ENCODE measurements at places on chromosomes 3 and 15.
A peak's percentile ranks its signal among the peaks of the same experiment; 100 is the strongest.

GRCh38 chr3:156218353-156218744 lies 98.0 kb downstream of the KCNAB1 start:
- no peak for DNase-seq

DNA sequence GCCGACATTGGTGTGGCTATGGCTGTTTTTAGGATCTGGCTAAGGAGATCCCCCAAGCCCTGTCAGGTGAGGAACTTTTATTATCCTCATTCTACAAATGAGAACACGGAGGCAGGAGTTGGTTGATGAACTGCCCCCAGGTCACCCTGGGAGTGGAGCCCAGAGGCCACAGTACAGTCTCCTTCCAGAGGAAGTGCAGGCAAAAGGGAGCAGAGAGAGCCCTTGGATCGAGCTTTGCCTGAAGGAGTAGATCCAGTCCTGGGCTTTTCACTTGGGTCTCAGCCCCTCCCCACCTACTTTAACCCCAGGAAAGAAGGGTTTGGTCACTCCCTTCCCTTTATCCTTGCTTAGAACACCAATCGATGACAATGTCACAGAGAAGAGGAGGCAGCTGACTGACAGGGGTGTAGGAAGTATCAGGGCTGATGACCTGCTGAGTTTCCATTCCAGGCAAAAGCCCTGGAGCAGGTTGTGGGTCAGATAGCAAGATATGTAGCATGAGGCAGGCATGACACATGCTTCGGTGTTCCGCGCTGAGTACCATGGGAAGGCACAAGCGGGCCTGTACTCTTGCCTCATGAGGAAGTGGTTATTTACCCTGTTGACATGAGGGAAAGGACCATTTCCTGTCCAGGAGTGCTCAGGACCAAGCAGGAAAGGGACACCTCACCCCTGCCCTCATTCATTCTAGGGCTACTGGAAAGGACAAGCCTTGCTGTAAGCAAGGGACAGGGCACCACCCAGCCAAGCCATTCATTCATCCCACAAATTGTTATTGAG lies 5.8 kb upstream of the PLA2G4D start:
- DNase-seq: no peak

- DNase-seq: no peak
Observed at GRCh38 chr3:71441925-71442651, 141.4 kb downstream of the FOXP1 start.

- no peak for DNase-seq
Observed at GRCh38 chr3:111589303-111590142, 5.6 kb downstream of the ZBED2 start.

GRCh38 chr15:39167164-39168058 lies 413.5 kb upstream of the THBS1 start:
- no peak for DNase-seq

DNA sequence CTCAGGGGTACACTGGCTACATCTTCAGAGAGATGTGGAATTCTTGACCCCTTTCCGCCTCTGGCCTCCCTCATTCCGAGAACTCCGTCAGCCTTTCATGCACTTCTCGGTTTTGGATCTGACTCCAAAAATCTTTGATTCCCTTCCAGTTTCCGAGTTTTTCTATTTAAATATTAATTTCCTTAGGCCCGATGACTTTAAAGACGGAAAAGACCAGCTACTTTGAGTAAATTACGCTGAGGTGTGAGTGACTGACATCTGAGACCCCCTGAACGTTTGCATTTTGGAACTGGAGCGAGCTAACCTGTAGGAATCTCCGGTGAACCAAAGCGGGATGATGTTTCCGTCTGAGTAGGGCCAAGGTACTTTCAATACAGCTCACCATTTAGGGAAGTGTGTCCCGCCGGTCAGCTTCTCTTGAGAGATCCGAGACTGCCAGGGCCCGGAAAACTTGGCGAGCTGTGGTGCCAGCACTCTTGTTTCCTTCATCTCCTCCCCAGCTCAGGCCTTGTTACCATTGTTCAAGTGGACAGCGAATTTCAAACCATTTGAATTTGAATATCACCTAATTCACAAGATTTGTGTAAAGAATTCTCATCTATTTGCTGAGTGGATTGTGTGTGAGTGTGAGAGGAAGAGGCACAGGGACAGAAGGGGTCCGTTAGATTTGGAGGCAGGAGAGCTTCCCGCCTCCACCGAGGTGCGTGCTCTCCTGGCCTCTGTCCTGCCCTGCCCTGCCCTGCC lies 5.4 kb downstream of the SOX14 start:
- DNase-seq: no peak

DNA sequence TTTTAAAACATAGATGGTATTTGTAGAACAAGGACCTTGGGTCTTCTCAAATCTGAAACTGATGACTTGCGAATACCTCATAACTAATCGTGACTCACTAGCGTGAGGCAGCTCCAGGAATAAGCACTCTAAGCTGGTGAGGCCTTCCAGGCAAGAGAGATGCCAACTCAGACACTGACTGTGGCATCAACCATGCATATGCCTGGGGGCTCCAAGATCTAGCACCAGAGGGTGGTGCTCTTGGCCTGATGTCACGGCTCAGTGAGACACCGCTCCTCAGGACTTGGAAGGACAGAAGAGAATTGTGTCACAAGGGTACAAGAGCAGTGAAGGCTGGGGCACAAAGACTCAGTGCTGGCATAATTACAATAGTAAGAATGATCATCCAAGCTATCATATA lies 125.0 kb upstream of the TRIM42 start:
- no peak for DNase-seq

GRCh38 chr15:50143255-50143860 lies 24.3 kb upstream of the ATP8B4 start:
- no peak for DNase-seq

DNA sequence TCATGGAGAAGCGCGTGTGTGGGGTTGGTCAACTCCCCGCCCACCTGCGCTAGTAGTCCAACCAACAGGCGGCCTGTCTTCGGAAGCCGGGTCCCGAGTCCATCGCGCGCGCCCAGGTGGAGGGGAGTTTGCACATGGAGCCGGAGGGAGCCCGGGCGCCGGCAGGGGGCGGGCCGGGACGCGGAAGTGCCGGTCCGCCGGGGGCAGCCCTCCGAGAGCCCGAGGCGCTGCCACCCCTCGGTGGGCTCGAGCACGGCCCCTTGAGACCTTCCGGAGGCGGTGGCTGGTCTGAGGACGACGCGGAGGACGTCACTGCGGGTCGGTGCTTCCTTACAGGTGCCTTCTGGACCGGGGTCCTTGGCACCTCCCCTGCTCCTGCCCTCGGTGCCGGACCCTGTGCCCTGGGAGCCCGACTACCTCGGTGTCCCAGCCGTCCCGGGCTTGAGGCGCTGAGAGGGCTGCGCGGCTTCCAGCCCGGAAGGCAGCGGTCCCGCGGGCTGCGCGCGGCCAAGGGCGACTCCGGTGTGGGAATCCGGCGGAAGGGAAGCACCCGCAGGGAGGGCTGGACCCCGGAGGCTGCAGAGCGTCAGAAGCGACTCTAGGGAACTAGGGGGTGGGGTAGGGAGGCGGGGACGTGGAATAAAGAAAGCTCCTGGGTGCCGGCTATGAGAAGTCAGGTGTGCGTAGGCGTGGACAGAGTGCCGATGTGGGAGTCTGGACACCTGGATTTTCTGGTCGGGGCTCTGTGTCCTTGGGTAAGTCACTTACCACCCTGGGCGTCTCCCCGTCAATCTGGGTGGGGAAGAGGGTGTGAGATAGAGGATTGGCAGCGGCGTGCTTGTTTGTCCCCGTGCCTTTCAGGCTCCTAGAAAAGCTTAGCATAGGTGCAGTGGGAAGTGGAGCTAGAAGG lies 212.3 kb downstream of the FGF12 start:
- DNase-seq: no peak

DNA sequence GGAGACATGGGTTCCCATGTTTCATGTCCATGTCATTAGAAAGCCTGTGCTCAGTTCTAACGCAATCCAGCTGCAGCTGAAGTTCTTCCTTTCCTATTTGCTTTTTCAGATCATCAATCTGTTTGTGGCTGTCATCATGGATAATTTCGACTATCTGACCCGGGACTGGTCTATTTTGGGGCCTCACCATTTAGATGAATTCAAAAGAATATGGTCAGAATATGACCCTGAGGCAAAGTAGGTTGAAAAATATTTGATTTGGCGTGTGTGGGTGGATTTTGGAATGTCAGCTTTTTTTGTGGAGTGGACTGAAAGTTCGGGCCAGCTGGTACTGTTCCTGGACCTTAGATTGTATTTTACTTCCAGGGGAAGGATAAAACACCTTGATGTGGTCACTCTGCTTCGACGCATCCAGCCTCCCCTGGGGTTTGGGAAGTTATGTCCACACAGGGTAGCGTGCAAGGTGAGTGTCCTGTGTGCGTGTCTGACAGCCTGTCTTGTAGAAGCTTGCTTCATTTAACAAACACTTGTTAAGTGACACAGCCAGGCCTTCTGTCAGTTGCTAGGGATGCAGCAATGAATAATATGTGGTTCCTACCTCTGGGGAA lies 69.6 kb downstream of the CHDH start:
- DNase-seq: no peak

- no peak for DNase-seq
Observed at GRCh38 chr3:128367761-128368160, 98.9 kb downstream of the DNAJB8 start.

GRCh38 chr15:78804391-78804792 lies 6.9 kb downstream of the ADAMTS7 start:
- no peak for DNase-seq

GRCh38 chr3:116663161-116664110 lies 46.1 kb upstream of the TUSC7 start:
- no peak for DNase-seq

- peak; percentile 36 for DNase-seq
Observed at GRCh38 chr3:156161172-156161571, 40.8 kb downstream of the KCNAB1 start.

DNA sequence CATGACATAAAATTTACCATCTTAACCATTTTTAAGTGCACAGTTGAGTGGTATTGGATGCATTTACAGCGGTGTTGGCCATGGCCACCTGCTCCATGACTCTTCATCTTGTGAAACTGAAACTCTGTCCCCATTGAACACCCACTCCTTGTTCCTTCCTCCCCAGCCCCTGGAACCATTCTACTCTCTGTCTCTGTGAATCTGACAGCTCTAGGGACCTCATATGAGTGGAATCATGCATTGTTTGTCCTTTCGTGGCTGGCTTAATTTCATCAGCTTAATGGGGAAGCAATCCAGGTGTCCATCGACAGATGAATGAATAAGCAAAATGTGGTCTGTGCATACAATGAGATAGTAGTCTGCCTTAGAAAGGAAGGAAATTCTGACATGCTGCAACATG lies 42.5 kb downstream of the PLXNA1 start:
- DNase-seq: no peak

GRCh38 chr3:88188436-88188835 lies 38.7 kb downstream of the C3orf38 start:
- DNase-seq: no peak

- no peak for DNase-seq
Observed at GRCh38 chr15:84099181-84099580, 136.4 kb upstream of the GOLGA6L4 start.

DNA sequence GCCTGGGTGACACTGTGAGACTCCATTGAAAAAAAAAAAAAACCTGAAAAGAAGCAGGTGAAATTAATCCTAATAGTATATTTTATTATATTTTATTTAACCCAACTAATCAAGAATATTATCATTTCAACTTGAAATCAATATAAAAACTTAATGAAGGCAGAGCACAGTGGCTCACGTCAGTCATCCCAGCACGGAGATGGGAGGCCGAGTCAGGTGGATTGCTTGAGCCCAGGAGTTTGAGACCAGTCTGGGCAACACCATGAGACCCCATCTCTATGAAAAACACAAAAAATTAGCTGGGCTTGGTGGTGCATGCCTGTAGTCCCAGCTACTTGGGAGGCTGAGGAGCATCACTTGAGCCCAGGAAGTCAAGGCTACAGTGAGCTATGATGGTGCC lies 33.3 kb upstream of the SLC41A3 start:
- DNase-seq: no peak

- no peak for DNase-seq
Observed at GRCh38 chr15:69435985-69436384, 16.6 kb upstream of the RPLP1 start.

- no peak for DNase-seq
Observed at GRCh38 chr3:72018343-72018984, 233.5 kb upstream of the PROK2 start.

DNA sequence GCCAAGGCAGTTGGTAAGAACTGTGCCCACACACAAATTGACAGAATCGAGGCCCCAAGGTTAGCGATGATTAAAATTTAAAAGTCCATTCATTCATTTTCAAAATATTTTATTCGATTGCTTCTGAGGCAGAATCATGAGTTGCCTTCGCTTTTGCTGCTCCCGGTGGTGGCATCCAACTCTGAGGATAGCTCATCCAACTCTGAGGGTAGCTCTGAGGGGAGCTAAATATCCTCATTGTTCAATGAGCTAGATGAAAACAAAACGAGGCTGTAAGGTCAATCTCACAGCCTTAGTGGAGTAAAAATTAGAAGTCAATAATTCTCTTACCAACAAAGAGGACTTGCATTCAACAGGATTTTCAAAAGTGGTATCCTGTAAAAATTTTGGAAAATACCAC lies 897 bp upstream of the CHL1 start:
- DNase-seq: no peak

- no peak for DNase-seq
Observed at GRCh38 chr15:57785039-57785438, 78.5 kb downstream of the POLR2M start.

GRCh38 chr3:52444860-52445793 lies at the start of gene SEMA3G:
SEMA3G (minus strand) TSS chr3:52445103; CDS start chr3:52445027, 76 bp downstream.
- DNase-seq: peak; percentile 81

DNA sequence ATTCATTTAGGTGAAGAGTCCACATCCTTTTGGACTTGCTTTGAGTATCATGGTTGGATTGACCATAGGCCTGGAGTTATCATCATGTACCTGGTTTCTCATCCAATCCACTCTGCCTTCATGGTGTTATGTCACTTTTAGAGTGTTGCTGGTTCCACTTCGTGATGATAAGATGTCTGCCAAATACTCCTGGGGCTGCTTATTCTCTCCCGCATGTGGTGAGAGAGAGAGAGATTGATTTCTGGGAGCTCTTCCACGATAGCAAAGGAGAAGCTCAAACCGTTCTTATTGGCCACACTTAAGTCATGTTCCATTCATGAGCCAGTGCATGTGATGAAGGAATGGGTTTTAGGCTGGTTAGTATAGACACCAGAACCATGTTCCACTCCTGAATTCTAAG lies 47.6 kb downstream of the MITF start:
- no peak for DNase-seq

DNA sequence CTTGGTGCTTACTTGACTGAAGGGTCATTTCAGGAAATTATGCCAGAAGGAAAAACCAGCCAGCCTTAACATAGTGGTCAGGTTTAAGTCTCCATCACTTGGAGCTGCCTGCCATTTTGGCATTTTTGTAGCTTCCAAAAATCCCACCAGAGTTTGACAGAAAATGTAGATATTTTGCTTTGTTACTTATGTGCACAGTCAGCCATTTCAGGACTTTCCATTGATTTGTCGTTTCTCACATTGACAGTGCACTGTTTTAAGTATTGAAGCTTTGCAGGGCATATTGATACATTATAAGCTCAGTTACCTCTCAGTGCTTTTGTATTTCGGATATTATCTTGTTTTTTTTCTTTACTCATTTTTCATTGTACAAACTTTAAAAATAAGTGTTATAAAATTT lies 89.0 kb upstream of the ANKRD34C start:
- no peak for DNase-seq

- no peak for DNase-seq
Observed at GRCh38 chr3:117278424-117279190, 569.0 kb downstream of the TUSC7 start.

GRCh38 chr3:195039180-195039843 lies 231.6 kb downstream of the XXYLT1 start:
- no peak for DNase-seq
